ENCODE measurements at places on chromosomes 4 and X.
A peak's percentile ranks its signal among the peaks of the same experiment; 100 is the strongest.

- no peak for DNase-seq
Measured at GRCh38 chrX:12060489-12061260, 77.6 kb upstream of the FRMPD4 start.

GRCh38 chr4:151541389-151542071 lies 132.6 kb downstream of the FHIP1A start:
- no peak for DNase-seq

DNA sequence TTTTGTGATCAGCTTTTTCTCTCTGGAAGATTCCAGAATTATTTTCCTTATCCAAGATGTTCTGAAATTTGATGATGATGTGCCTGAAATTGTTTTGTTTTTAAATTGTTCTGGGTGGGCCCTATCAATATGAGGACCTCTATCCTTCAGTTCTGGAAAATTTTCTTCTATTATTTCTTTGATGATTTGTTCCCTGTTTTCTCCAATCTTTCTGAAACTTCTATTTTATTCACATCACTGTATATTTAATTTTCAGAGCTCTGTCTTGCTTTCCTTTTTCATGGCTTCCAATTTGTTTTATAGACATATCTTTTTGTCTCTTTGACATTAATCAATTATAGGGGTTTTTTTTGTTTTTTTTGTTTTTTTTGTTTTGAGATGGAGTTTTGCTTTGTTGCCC lies 12.2 kb upstream of the FNIP2 start:
- DNase-seq: no peak

GRCh38 chrX:99750721-99751120 lies 659.4 kb downstream of the PCDH19 start:
- no peak for DNase-seq

DNA sequence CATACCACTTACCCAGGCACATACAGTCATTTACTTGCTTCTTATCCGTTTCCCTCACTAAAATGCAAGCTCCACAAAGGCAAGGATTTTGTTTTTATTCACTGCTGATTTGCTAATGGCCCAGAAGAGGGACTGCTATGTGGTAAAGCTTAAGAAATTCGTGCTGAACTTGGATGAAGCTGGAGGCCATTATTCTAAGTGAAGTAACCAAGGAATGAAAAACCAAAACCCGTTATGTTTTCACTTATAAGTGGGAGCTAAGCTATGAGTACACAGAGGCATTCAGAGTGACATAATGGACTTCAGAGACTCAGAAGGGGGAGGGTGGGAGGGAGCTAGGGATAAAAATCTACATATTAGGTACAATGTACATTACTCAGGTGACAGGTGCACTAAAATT lies 47.2 kb downstream of the RAB33B start:
- no peak for DNase-seq

DNA sequence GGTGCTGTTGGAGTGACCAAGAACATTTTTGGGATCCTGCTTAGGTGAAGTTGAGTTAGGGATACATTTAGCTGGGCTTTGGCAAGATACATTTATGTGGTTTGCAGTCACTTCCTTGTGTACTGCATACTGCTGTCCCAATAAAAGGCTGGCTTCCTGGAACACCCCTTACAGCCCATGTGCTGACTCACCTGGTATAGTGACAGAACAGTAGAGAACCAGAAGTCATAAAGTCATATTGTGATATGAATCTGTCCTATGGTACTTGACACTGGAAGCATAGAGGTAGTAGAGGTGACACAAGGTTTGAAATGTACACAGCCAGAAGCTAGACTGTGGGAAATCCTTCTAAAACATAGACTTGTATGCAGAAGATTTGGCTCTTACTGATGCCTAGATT lies 55.3 kb upstream of the SLC25A43 start:
- no peak for DNase-seq

DNA sequence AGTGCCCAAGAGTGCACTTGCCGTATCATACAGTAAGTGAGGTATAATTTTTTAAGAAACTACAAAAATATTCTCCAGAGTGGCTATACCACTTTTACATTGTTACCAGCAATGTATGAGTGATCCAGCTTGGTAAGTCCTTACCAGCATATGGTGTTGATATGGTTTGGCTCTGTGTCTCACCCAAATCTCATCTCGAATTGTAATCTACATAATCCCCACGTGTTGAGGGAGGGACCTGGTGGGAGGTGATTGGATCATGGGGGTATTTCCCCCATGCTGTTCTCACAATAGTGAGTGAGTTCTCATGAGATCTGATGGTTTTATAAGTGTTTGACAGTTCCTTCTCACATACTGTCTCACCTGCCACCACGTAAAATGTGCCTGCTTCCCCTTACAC lies 44.8 kb downstream of the RBMX start:
- DNase-seq: no peak

DNA sequence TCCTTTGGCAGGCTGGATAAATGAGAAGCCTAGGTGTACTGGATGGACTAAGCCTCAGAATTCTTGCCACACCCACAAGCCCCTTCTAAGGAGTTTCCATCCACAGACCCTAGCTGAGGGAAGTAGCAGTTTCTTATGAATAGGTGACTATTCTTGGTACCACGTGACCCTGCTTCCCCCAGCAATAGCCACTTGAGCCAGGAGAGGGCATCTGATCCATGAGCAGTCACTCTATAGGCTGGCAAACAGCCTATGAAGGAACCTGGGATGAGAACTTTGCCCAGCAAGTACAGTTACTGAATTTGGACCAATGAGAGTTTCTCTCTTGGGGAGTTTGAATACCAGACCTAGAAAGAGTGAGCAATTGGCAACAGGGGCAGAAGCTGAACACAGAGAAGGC lies 84.0 kb downstream of the RTL9 start:
- no peak for DNase-seq

DNA sequence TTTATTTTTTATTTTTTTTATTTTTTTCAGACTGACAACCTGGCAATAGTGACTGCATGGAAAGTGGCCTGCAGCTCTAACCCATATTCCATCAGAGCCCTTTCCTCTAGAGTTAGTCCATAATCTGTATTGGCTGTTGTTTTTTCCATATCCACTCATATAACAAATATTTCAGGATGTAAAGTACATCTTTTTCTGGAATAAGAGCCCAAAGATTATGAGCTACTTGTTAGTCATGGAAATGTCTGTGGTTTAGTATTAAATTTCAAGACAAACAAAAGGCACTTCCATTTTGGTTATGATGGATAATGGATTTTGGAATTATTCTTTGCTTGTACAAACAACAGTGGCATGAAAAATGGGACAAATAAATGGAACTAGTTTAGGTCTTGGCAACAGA lies 296.0 kb upstream of the HS3ST1 start:
- no peak for DNase-seq

- DNase-seq: no peak
Measured at GRCh38 chr4:159777689-159778088, 674.8 kb downstream of the RAPGEF2 start.

- DNase-seq: no peak
Measured at GRCh38 chr4:3307891-3308575, 15.2 kb downstream of the RGS12 start.

DNA sequence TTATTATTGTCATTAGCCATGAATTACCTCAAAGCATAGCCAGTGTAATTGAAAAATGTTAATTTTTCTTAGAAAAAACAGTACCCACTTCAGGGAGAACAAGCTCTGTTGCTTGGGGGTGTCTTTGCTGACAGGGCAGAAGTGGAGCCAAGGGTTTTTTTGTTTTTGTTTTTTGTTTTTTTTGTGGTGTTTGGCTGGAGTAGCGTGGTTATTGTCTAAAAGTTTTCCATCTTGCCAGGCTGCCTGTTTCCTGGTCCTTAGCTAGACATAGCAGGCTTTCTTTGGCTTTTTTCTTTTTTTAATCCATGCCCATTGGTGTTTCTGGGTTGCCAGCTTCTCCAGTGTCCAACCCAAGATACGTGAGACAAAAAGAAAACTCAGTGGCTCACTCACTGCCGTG lies 61.5 kb downstream of the CASP3 start:
- no peak for DNase-seq

GRCh38 chrX:129654652-129655546 lies at the start of gene APLN:
Gene APLN (minus strand): TSS chrX:129654956. CDS start chrX:129654630, 326 bp downstream.
- DNase-seq: peak; percentile 4

DNA sequence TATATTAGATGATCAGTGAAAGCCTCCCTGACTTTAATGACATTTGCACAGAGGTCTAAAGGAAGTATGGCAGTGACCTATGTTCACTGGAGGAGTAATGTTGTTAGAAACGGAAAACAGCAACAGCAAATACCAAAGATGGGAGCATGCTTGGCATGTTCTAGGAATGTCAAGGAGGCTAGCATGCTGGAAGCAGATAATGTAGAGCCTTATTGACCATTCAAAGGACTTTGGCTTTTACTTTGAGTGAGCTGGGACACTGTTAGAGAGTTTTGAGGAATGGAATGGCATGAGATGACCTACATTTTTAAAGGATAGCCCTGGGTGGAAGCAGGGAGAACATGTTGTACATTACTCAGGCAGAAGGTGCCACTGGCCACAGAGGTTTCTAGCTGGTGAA lies 6.0 kb downstream of the RPA4 start:
- DNase-seq: no peak

- peak; percentile 36 for DNase-seq
Measured at GRCh38 chrX:14528629-14529289, 577 bp upstream of the GLRA2 start.

DNA sequence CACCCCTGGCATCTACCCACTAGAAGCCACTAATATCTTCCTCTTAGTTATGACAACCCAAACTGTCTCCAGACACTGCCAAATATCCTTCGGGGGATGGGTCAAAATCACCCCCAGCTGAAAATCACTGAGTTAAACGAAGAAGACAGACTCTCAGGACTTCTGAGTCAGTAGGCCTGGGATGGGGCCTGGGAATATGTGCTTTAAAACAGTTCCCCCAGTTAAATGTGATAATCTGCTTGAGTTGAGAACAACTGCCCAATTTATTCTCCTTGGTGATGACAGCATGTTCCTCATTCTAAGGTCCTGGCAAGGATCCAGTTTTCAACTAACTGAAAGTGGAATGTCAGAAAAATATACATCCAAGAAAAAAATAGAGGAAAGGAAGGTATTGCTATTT lies 52.4 kb downstream of the CBLL2 start:
- no peak for DNase-seq

- no peak for DNase-seq
Measured at GRCh38 chr4:20984576-20984836, 284.2 kb downstream of the PACRGL start.

GRCh38 chr4:57193209-57193810 lies 83.1 kb upstream of the IGFBP7 start:
- no peak for DNase-seq

- no peak for DNase-seq
Measured at GRCh38 chr4:16472537-16472936, 246.3 kb upstream of the TAPT1 start.

GRCh38 chr4:187555174-187555573 lies 440.4 kb upstream of the ZFP42 start:
- DNase-seq: no peak

GRCh38 chr4:124943145-124943889 lies 230.8 kb upstream of the ANKRD50 start:
- DNase-seq: no peak

DNA sequence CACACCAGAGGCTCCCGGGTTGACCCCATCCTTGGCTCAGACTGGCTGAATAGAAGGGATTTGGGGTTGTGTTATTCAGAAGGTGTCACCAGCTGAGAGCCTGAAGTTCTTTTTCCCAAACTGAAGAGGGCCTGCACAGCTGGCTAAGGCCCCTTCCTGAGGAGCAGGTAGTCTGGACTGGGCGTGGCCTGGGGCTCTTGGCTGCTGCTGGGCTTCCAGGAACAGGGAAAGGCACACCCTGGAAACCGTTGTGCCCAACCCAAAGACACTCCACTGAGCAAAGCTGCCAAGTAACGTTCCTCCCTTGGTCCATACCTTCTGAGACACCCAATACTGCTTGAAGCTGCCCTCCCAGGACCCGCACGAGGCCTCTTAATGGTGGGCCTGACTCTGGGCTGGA lies 8.3 kb upstream of the CXCR3 start:
- DNase-seq: no peak

DNA sequence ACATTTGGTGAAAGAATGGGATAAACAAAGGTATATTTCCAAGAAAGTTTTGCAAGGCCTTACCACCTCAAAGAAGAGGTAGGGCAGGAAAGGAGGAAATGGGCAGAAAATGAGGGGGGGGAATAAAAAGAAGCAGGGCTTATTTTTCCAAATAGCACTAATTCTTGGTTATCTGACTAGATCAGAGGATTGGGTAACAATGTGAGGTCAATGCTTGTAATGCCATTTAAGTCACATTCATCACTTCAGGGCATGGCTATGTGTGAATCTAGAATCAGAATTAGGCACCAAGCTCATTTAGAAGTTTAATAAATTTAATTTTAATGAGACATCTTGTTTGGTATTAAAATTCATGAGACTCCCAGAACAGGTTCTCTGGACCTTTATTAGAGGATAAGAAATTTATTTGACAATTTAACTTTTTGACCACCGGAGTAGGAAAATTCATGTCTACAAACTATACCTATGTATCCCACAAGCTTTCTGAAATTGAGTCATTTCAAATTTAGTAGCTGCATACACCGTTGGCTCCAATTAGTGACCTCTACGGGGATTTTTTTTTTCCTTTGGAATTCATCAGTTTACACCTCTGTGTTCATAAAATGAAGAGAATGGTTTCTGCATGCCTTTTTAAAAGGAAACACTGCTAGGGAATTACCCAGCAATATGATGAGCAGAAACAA lies 1.4 kb upstream of the STS start:
- DNase-seq: no peak
